Activated naive CD4-positive, alpha-beta T cell treated with anti-CD3 and anti-CD28 coated beads, Interleukin-2, amount 10 ng/mL, durations not matched to agents 5 hours and 36 hours (primary cell): ENCODE measurements at places on chromosomes 13 and 19. TPM values are rescaled to one million over a fixed set of nuclear protein-coding genes. Genes with fewer than 3 reads are reported as not detected.

The PDE4A gene
- 31.7 TPM for total RNA-seq

The IQCN gene
- total RNA-seq = 5.2 TPM

The CALR3 gene
- not detected for total RNA-seq

The ZNF83 gene
- 53.7 TPM for total RNA-seq

The KIR3DL2 gene
- 0.55 TPM for total RNA-seq

The TNFSF13B gene
- 17.3 TPM for total RNA-seq

The ZNF177 gene
- total RNA-seq = 0.75 TPM

The CASP14 gene
- total RNA-seq = not detected

The DPF1 gene
- 1.0 TPM for total RNA-seq

The GAPDHS gene
- total RNA-seq = not detected
